ENCODE measurements at places on chromosomes 1 and 21.

GRCh38 chr1:187788718-187789117, 960.0 kb downstream of the PLA2G4A start:
- DNase-seq, result no peak

DNA sequence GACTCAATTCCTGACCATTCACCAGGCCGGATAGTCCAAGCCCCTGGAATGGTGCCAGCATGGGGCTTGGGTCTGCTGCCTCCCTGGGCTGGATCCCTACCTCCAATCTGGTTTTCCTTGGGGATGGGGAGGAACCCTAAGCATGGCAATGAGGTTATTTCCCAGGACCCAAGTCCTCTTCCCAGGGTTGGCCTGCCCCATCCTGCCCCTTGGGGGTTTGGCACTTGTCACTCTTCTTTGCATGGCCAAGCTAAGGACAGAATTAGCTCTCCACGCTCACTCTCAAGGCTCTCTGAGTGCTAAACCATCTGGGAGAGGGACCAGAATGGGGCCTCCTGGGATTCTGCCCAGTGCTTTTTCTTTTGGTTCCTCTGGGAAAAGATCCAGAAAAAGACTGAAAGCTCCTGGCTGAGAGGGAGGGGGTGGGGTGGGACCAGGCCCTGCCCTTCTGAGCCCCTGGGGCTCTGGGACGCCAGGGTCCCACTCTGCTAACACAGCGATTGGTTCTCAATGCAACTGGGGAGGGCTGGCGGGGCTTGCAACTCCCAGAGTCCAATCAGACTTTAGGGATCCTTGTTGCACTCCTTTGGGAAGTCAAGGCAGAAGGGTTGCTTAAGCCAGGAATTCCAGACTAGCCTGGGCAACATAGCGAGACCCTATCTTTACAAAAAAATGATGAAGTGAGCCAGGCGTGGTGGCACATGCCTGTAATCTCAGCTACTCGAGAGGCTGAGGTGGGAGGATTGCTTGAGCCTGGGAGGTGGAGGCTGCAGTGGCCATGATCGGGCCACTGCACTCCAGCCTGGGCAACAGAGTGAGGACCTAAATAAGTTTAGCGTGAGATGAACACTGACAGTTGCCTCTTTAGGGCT, 52.7 kb downstream of the DHRS3 start:
- DNase-seq, result no peak

GRCh38 chr1:31216016-31216415, 23.7 kb downstream of the NKAIN1 start:
- DNase-seq, result peak; percentile 56

DNA sequence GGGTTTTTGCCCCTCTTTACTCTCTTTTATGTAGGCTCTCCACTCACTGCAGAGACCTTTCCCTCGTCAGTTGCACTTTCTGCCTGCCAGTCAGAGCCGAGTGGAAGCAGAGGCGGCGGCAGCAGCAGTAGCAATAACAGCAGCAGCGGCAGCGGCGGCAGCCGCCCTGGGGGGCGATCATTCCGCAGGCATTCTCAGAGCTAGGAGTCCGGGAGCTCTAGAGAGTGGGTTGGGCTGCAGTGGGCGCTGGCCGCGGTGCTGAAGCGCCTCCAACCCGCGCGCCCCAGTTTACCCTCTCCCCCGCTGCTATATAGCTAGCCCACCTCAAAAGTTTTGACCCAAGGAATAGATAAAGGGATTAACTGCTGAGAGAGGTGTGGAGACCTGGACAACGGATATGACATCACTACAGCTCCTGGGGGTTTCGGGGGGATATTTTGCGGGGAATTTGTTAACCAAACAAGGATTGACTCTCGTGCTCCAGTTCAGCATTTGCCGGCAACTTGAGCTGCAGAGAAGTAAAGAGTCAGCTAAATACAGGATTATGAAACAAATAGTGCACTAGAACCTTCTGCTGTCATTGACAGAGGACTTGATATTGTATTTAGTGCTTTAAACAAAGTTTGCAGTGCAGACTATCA, at the start of gene OLFM3:
TSS of gene OLFM3 (minus strand) at position 102 of the 641 bp plus-strand sequence.
- DNase-seq, result peak; percentile 1

DNA sequence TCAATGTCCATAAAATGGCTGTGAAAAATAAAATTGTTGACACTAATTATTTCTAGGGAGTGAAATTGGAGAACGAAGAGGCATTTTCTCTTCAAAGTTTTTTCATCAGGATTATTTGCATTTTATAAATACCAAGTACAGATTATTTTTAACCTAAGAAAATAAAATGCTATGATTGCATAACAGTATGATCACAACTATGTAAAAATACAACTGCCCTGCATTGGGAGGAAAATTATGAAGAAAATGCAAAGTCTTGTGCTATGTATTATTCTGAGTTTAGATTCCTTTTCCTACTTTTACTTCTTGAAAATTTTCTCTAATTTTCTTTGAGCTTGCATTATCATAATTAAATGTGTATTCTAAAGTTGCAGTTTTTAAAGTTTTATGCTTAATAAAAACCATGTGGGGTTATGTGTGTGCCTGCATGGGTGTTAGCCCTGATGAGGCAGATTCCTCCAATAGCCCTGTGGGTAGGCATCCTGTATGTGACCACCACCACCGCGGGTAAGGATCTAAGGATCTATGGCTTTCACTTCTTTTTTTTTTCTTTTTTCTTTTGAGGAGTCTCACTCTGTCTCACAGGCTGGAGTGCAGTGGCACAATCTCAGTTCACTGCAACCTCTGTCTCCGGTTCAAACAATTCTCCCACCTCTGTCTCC, 24.7 kb downstream of the STX6 start:
- no peak for DNase-seq

DNA sequence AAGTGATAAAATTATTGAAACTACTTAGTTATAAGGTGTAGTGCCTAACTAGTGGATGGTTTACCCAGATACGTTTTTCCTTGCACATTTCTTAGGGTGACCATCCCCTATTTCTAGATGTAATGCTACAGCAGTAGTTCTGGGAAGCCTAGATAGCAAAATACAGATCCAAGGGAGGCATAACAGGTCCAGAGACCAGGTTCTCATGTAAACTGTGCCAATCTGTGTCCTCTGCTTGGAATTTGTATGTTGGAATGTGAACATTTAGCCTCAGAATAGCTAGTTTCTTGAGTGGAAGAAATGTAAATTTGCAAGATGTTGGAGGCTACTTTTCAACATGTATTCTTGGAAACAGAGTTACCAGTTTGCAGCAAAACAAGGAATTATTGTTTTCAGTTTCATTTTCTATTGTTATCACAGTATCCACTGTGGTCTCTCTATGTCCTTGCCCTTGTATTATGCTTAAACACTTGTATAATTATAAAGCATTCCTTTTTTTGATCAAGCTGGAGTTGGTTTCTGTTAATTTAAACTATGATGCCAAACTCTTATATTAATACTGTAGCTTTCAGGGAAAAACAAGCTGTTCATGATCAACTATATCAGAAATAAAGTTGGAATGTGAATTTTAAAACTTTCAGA, 102.0 kb upstream of the BRINP3 start:
- DNase-seq, result no peak

DNA sequence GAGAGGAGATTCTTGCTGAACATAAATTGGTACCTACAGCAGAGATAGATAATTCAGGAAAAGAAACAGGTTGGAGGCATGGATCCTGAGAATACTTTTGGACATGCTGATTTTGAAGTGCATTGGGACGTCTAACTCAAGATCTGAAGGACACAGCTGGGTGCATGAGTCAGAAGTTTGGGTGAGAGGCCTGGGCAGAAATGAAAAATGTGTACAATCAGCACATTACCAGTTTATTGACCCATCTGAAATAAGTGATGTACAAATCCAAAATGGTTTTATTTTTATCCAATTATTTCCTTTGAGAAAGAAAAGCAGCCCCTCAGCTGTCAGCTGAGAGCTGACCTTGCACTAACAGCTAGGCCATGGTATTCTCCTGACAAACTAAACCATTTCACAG, 975.2 kb upstream of the B3GALT2 start:
- no peak for DNase-seq

DNA sequence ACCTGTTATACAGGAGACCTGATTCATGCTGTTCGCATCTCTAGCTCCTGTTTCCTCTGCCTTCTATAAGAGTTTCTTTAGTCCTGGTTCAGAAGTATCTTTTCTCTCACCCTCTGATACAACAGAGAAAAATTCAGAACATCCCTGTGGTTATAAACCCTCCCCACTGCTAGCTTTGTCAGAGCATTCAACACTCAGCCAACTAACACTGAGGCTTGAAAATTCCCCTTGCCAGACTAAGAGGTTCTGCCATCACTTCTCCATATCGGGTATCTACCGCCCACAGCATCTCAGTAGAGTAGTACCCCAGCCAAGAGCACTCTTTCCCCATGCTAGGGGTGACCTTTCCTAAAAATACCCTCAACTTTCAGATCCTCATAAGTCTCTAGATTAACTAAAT, 19.6 kb upstream of the PIK3R3 start:
- peak; percentile 78 for DNase-seq

All from kidney tubule cell (primary cell).